AG10803 (cell line): ENCODE measurements at places on chromosomes 5 and 9.
A peak's percentile ranks its signal among the peaks of the same experiment; 100 is the strongest.

GRCh38 chr5:147901599-147902039 lies 4.7 kb downstream of the C5orf46 start:
- peak; percentile 50 for DNase-seq

- no peak for DNase-seq
Measured at GRCh38 chr5:32542216-32543059, 42.9 kb upstream of the SUB1 start.

GRCh38 chr5:99037668-99038067 lies 108.9 kb upstream of the CHD1 start:
- DNase-seq: no peak

- peak; percentile 81 for DNase-seq
Measured at GRCh38 chr9:134648701-134649530, 7.3 kb downstream of the COL5A1 start.

DNA sequence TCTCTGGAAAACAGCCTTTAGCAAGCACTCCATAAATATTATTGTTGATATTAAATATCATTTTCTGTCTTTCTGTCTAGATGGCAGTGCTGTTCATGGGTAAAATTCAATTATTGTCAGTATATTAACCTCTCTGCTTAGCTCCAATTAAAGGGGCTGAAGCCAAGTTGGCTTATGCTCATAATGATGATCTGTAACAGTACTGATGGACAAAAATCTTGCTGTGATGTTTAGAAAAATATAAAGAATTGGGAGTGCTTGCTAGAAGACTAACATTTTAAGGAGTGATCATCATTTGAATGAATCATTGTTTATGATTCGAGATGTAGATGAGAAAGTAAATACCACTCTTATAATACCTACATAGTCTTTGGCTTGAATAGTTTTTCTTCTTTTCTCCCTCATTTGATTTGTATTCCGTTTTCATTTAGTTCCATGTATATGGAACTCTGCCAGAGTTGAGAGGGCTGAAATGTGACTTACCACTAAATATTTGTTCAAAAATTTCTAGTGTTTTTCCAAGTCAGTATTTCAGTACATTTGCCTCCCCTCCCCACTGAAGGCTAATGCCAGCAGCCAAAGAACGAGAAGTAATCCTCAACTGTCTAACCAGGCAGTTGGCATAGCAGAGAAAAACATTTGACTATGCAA lies 538.3 kb downstream of the CSNK1G3 start:
- DNase-seq: no peak

- peak; percentile 43 for DNase-seq
Measured at GRCh38 chr5:14914623-14915260, 43.2 kb upstream of the ANKH start.
